ENCODE measurements at places on chromosomes 12 and 14. TPM values are rescaled to one million over a fixed set of nuclear protein-coding genes. Genes with fewer than 3 reads are reported as not detected.

DNA sequence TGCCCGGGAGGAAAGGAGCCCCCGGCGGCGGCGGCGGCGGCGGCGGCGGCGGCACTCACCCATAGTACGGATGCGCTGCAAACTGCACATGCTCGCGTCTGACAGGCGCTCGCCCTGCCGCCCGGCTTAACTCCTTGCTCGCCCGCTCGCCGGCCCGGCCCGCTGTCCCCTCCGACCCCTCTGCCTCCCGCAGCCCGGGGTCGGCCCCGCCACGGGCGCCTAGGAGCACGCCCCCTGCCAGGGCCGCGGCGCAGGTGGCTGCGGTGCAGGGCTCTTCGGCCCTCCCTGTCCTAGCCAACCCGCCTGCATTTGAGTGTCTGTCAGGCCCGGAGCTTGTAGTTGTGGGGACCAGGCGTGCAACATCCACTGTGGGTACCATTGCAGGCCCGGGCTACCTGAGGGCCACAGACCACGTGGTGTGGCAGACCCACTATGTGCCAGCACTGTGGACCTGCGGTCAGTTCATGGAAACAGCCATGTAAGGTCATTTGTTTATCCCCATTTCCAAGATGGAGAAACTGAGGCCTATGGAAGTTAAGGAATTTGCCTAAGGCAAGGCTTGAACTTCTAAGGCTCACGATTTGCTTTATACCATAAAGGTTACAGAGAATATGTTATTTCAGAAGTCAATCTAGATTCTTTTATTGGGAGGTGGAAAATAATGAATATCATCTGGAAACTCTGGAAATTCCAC, 17.6 kb upstream of the PLEKHH1 start:
- peak; percentile 44 for DNase-seq

DNA sequence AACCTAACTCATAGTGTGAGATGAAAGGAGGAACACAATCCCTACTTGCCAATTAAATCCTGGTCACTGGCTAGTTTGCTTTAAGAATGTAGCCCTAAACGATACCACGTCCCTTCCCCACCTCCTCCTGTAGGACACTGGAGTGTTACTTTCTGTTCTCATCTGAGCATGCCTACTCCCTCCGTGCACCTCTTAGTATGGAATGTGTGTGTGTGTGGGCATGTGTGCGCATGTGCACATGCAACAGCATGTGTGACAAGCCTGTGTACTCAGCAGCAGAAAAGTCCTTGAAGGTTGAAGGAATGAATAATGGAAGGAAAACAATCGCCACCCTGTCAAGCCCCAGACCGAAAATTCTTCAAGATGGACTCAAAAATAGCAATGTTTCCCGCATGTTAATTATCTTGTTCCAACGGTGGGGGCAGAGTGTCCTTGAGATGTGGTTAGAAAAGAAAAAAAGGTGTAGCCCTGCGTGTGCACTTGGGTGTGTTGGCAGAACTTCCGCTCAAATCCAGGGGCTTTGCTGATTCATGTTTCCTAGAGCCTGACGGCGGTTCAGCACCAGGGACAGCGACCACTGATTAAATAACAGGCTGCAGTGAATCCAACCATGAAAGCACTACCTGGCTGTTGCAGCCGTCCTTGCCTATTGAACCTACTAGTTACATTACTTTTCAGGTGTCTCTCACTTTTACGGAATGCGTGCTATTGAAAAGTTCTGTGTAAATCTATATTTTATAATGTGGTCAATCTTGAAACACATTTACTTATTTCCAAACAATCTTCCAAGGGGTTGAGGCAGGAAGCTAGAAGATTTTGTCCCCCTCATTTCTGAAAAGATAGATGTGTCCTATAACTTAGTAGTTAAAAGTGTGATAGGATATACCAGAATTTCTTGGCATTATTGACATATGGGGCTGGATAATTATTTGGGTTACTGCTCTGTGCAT, 79.8 kb downstream of the SRRM4 start:
- DNase-seq, result no peak

- DNase-seq, result no peak
Measured at GRCh38 chr12:71702590-71702989, 16.7 kb downstream of the TMEM19 start.

KLRC2 gene
- not detected for total RNA-seq

ART4 gene
- total RNA-seq, result 5.6 TPM

Measured in aorta (tissue), 5 donors.